GOT3 (cell line): ENCODE measurements at places on chromosomes 2 and 18.

DNA sequence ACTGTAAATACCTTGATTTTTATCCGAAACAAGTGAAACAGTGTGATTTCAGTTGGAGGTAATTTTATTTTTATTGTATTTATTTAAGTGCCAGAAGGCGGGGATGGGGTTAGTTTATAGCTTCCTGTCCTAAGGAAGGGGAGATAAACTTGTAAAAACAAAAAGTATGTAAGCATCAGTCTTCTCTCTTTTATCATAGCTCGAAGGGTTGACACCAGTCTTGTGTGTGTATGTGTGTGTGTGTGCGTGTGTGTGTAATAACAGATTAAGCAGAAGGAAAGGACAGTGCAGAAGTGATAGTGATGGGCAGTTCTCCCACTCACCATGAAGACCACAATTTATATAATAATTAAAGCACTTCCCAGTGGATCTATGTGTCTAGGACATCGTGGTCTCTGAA, 793.3 kb downstream of the PLCL1 start:
- no peak for DNase-seq

DNA sequence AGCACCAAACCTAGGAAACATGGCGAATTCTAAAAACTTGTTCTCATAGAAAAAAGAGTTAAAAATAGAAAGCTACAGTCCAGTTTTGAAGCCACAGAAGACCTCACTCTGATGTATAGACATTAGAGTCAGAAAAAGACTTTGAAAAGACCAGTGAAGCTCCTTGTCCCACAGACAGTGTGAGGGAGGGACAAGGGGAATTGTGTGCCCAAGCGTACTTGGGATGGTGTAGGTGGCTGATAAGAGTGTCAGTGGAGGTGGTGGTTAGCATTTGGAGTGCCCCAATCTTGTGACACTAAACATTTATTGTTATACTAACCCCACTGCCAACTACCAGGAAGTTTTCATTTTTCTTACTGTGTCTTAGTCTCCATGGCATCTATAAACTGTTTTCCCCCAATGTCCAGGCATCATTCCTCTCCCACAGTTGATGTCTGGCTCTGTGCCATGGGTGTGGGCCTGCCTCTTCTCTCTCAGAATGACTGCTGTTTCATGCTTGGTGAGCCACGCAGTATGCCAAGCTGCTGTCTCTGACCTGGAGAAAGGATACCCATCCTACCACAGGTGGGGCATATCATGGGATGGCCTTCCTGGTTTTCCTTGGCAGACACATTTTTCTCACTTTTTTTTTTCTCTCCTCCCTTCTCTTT, 161.4 kb downstream of the RPIA start:
- DNase-seq, result no peak

DNA sequence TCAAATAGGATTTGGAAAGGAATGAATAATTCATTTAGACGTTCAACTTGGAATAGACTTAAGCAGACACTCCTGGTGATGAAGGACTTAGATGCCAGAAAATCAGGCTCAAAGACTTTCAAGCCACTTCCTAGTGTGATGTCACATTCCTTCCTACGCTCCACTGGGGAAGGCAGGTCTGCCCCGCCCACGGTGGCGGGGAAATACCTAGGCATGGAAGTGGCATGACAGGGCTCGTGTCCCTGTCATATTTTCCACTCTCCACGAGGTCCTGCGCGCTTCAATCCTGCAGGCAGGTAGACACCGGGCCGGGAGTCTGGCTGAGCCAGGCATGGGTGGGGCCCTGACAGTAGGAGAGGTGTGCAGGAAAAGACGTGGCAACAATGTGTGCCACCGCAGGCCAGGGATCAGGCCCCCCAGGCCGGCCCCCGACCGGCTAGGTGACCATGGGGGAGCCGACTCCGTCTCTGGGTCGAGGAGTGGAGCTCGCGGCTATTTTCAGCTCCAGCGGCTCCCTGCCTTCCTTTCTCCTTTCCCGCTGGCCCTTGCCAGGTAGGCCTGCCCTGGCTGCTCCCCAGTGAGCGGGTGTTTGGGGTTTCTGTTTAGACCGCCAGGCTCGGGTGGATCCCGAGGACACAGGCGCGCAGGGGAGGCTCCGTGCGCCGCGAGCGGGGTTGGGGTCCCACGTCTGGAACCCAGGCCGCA, at the start of gene IL1RL2:
TSS of gene IL1RL2 (plus strand) at position 233 of the 705 bp plus-strand sequence. CDS start 845 bp downstream, outside the sequence.
- no peak for DNase-seq

- DNase-seq, result no peak
Observed at GRCh38 chr2:101775636-101776035, 78.1 kb downstream of the MAP4K4 start.

GRCh38 chr2:143397884-143398614, 268.8 kb downstream of the ARHGAP15 start:
- no peak for DNase-seq

GRCh38 chr2:37389989-37390765, 45.7 kb downstream of the QPCT start:
- DNase-seq, result no peak

DNA sequence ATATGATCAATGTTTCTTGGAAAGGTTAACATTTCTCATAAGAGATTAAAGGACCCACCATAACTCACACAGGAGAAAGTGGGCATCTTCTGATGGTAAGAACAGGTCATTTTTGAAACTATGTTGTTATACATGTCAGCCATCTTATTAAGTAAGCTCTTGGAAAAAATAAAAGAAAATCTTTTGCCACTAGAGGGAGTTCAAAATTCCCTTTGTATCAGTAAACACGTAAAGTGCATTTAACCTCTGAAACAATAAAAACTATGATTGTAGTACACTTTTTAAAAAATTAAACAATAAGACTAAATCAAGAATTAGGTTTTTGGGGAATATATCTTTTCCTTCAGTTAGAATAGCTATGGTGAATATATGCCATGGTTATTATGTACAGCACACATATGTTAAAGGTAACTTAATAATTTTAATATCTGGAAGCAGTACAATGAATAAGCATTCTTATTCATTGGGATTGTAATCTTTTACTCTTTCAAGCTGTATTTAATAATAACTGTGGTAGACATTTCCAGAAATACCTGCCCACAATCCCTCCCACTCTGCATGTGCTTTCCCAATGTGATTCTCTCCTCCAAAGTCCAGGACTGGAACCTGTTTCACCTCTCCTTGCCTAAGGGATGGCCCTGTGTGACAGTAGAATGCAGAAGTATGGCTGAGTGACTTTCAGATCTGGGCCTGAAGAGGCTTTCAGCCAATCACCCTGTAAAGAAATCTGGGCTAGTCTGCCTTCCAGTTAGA, 64.2 kb downstream of the RBMS1 start:
- DNase-seq, result no peak

DNA sequence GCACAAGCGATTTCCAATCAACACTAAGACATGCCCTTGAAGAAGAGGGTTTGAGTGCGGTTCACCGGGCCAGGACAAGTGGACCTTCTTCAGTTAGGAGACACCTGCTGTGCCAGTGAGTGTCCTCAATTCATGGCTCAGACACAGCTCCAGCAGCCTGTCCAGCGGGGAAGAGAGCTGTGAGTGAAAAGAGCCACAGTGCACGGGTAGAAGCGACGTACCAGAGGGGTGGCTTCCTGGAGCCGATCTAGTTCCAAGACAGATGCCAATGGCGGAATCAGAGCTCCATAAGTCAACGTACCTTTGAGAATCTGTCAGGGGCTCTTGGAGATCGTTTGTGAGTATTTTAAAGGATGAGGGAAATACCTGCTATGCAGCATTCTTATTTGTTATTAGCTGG, 119.9 kb upstream of the SALL3 start:
- no peak for DNase-seq

DNA sequence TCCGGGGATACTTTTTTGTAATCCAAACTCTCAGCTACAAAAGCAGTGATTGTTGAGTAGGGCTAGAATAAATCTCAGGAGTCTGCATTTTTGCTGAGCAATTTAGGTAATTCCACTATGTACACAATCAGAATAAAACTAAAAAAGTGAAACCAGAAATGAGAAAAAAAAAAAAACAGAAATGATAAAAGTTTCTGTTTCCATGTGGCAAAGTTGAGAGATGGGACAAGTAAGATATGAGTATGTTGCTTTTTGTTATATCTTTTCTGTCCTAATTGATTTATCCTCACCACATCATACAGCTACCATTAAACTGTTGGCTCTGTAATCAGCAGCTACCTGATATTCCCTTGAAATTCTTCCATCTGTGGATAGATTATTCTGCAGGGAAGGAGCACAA, 92.7 kb downstream of the VWC2L start:
- DNase-seq, result no peak

DNA sequence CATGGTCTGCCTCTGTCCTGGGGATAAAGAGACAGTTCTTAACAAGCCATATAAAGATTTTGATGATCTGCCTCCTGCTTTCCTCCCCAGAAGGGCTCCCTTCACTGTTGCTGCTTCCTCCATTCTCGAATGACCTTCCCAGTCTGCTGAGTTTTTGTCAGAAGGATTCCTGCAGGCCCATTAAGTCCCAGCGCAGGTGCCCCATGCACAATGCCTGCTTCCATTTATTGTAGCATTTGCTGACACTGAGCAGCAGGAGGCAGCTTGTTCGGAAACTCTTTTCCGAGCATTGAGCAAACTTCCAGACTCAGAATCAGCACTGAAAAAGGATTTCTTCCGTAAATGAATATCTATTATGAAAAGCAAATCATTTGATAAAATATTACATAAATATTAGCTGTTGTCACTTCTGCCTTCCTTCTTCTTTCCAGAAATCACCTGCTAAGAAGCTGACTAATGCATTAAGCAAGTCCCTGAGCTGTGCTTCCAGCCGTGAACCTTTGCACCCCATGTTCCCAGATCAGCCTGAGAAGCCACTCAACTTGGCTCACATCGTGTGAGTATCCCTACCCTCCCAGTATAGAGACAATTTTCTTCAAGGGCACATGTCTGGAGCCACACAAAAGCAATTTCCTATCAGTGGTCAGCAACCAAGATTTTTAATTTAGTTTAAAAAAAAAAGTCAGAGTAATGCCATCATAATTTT, 110.4 kb downstream of the DTNA start:
- DNase-seq, result no peak

GRCh38 chr2:40554665-40555294, 102.9 kb upstream of the SLC8A1 start:
- DNase-seq, result no peak

DNA sequence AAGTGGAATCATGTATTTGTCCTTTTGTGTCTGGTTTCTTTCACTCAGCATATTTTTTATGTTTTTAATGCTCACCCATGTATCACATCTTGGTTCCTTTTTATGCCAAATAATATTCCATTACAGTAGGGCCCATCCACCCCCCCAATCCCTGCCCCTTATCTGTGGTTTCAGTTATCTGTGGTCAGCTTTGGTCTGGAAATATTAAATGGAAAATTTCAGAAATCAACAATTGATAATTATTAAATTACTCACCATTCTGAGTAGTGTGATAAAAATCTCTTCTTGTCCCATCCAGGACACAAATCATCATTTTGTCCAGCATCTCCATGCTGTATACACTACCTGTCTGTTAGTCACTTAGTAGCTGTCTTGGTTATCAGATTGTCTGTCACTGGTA, 66.7 kb downstream of the BIRC6 start:
- no peak for DNase-seq
